ENCODE measurements at places on chromosomes 2 and 18. TPM values are rescaled to one million over a fixed set of nuclear protein-coding genes. Genes with fewer than 3 reads are reported as not detected.
A peak's percentile ranks its signal among the peaks of the same experiment; 100 is the strongest.

DNA sequence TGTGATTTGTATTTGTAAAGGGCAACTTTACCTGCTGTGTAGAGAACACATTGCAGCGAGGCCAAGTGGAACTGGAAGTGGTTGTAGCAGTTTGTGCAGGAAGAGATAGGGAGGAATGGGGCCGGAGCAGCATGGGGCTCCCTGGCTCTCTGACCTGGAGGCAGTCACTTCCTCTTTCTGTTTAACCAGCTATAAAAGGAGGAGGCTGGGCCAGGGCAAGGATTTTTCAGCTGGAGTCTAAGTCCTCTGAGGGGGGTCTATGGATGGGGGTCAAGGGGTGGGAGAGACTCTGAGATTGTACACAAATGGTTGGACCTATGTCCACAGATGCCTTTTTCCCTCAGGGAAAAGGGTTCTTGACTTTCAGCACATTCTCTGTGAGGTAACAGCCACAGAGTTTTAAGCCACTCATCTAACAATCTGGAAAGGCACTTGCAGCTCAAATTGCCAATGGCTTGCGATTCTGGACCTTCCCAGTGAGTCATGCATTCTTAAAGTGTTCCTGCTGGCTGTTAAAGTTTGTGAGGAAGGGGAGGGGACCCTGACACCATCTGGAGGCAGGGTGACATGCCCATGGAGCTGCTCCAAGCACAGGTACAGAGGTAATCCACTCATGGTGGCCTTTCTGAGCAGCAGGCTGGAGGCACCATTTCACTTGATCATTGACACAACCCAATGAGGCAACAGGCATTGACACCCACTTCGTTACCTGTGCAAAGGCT lies 347.0 kb downstream of the CYRIA start:
- DNase-seq = peak; percentile 46

- DNase-seq = peak; percentile 76
Observed at GRCh38 chr18:68494802-68495581, 219.9 kb downstream of the TMX3 start.

DNA sequence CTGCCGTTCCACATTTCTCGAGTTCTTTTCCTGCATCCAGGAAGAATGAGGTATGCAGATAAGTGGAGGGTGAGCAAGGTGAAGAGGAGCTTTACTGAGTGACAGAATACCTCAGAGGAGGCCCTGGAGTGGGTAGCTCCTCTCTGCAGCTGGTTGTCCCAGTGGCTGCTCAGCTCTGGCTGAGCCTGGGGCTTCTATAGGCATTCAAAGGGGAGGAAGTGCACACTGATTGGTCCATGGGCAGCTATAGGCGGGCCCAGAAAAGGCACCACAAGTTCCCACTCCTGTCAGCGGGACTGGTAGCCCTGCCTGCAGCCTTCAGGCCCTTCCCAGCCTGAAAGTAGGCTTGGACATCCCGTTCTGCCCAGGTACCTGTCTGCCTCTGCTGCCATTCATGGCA lies 94.7 kb downstream of the DOK6 start:
- DNase-seq = no peak

The MYOM1 gene
- 12.3 TPM for total RNA-seq

All from stomach (tissue), 19 donors.